Activated T-cell treated with anti-CD3 and anti-CD28 coated beads, Interleukin-2, amount 50 U/mL, for 72 hours (primary cell): ENCODE measurements at places on chromosomes 7 and 10.
A peak's percentile ranks its signal among the peaks of the same experiment; 100 is the strongest.

GRCh38 chr7:38373155-38373554 is 99.7 kb upstream of the TARP start:
- DNase-seq, result no peak

DNA sequence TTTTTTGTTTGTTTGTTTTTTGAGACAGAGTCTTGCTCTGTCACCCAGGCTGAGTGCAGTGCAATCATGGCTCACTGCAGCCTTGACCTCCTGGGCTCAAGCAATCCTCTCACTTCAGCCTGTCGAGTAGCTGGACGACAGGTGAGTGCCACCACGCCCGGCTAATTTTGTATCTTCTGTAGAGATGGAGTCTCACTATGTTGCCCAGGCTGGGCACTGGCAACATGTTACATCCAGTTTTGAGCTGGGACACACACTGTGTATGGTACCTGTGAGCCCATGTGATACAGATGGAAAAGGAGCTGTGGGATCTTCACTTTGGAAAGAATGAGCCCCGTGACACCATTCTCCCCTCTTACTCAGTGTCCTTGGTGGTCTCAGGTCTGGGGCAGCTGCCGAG is 40.4 kb upstream of the PODXL start:
- DNase-seq, result no peak

DNA sequence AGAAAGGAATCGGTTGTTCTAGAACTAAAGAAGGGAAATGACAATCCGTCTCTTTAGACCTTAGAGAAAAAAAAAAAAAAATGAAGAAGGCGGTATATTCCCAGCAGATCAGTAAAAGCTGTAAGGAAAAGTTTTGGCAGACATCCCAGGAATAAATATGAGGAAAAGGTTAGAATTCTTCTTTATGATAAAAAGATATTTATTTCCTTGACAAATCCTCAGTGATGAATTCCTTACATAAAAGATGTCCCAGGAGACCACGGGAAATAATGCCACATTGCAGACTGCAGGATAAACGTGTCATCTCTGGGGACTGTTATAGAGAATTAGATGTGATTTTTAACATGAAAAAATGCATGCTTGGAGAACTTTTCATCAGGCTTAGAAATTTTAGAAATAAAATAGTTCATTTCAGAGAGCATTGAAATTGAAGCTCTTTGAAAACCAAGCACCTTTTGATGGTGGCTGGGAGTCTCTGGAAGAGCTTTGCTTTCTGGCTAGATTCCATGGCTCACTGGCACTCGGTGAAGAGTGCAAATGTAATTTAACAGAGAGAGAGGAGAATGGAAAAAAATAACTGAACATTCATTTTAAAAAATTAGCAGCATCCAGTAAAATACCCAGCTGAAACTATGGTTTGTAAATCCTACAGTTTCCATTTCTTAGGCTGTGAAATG is 98.2 kb downstream of the PRPF18 start:
- no peak for DNase-seq

- DNase-seq, result no peak
These were observed 54.5 kb downstream of the ADRA2A start for GRCh38 chr10:111131168-111131799.

GRCh38 chr10:32982911-32983909 is 25.2 kb upstream of the ITGB1 start:
- DNase-seq, result peak; percentile 35

GRCh38 chr7:65892835-65893234 is 20.0 kb downstream of the VKORC1L1 start:
- DNase-seq, result no peak

DNA sequence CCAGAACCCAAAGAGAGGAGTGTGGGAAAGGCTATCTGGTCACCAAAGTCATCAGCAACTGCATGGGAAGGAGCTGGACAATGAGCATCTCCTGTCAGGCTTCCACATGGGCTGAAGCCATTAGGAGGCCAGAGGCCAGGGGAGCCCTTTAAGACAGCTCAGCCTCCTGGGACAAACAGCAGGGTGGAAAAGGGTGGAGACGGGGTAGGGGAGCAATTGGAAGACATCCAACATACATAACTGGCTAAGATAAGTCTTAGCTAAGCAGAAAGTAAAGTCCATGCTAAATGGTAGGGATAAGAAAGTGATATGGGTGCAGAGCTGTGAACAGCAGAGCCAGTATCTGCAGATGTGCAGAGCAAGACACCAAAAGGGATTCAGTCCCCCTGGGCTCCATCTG is 1.5 kb upstream of the OAT start:
- DNase-seq, result no peak

DNA sequence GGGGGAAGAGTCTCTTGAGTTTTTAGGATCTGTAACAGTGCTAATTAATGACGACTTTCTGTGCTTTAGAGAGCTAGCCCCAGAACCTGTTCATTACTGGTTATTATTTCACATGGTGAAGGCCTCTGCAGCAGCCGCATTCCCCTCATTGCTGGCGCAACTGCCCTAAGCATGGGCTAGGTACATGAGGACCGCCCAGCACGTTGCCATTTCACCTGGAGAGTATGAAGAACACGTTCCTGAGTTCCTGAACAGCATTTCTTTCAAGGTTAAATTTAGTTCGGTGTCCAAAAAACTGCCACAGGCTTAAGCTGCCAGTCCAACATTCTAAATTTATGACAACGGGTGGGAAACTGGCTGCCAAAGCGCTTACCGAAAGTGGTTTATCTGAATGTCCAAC is 177.0 kb downstream of the DNAH11 start:
- no peak for DNase-seq

DNA sequence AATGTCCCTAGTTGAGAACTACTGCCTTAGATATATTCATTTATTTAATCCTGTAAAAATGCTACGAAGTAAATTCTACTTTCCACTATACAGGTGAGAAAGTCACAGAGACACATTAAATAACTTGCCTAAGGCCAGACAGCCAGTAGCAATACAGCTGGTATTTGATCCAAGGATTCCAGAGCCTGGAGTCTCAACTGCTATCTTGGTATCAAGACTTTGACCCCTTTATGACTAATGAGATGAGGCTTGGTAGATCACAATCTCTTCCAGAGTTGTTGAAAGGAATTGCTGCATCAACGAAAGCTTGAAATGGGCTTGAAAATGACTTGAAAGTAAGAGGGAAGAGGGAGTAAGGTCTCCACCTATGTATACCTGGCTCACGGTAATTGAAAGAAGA is 83.3 kb downstream of the ORC5 start:
- DNase-seq, result no peak

DNA sequence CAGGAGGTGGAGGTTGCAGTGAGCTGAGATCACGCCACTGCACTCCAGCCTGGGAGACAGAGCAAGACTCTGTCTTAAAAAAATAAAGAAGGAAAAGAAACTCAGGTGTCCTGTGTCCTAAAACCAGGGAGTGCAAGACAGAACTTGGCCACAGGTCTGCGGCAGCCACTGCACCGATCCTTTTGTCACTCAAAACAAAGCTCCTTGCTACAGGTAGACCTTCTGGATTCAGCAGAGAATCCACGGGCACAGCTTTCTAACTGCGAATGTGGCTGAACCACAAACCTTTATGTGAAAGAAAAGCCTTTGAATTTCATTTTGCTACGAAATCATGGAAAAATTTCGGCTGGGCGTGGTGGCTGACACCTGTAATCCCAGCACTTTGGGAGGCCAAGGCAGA is 634.9 kb downstream of the CALN1 start:
- no peak for DNase-seq

- no peak for DNase-seq
These were observed 197.9 kb downstream of the MBL2 start for GRCh38 chr10:52574697-52575096.

- DNase-seq, result no peak
These were observed 129.5 kb upstream of the BMPER start for GRCh38 chr7:33775790-33776189.

GRCh38 chr10:60388116-60388625 is 1.5 kb downstream of the ANK3 start:
- no peak for DNase-seq

GRCh38 chr7:151484971-151485707 is 34.6 kb downstream of the RHEB start:
- peak; percentile 11 for DNase-seq

- no peak for DNase-seq
These were observed 139.0 kb upstream of the ADCY1 start for GRCh38 chr7:45435131-45435530.

- no peak for DNase-seq
These were observed 365.6 kb downstream of the WDR11 start for GRCh38 chr10:121216721-121217181.

- DNase-seq, result no peak
These were observed 22.2 kb downstream of the CDNF start for GRCh38 chr10:14815681-14816080.

DNA sequence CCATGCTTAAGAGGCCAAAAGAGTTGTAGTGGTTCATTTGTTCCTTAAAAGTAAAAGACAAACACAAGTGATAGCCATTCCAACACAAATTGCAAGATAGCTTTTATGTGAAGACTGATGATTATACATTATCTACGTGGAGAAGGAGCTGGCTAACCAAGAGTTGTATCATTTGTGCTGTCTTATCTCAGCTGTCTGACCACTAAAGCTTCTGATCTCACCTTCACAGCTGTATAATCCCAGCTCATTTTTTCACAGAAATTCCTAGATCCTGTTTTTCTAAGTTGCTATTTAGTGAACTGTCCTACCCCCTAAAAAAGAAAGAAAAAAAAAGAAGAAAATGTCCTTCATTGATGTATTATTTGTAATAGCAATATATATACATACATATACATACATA is 9.8 kb downstream of the USP6NL start:
- no peak for DNase-seq

GRCh38 chr10:113362645-113363091 is 190.2 kb upstream of the HABP2 start:
- DNase-seq, result no peak

DNA sequence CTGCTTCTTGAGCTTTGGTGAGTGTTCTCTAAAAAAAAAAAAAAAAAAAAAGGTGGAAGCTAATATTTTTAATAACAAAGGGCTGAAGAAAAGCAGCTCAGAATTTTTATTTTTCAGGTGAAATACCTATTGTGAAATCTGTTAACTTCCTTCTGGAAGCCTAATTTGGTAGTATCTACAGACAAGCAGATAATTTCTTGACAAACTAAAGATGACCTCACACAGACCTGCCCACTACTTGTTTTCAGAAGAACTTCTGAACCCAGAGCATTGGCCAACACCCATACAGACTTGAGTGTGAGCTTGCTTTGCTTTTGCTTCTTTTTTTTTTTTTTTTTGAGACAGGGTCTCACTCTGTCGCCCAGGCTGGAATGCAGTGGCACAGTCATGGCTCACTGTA is 31.2 kb downstream of the LRRC4 start:
- no peak for DNase-seq

DNA sequence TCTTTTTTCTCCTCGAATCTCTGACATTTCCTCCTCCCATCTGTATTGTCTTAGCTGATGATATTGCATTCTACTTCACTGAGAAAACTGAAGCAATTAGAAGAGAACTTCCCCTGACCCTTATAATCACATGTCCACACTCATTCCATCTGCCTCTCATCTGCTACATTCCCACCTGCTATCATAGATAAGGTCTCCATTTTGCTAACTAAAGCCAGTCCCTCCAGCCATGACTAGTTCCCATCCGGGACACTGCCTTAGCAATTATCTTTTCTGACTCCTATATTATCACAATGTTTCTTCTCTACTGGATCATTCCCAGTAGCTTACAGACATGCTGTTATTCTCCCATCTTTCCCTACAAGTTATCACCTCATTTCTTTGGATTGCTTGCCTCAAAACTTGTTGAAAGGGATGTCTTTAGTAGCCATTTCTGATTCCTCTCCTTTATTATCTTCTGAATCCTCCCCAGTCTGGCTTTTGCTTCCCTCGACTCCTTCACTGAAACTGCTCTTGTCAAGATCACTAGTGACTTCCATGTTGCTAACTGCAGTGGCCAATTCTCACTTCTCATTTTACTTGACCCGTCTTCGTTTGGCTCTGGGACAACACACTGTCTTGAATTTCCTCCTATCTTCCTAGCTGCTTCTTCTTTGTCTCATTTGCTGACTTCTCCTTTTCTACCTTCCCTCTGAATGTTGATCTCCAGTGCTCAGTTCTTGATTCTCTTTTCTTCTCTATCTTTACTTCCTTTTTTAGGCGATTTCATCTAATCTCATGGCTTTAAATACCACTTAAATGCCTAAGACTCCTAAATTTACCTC is 35.9 kb downstream of the FZD1 start:
- DNase-seq, result no peak

GRCh38 chr10:44723082-44723481 is 188.1 kb upstream of the TMEM72 start:
- no peak for DNase-seq

- DNase-seq, result no peak
These were observed 34.3 kb downstream of the BMS1 start for GRCh38 chr10:42816912-42817311.

GRCh38 chr7:96530786-96531185 is 178.9 kb downstream of the SEM1 start:
- no peak for DNase-seq

DNA sequence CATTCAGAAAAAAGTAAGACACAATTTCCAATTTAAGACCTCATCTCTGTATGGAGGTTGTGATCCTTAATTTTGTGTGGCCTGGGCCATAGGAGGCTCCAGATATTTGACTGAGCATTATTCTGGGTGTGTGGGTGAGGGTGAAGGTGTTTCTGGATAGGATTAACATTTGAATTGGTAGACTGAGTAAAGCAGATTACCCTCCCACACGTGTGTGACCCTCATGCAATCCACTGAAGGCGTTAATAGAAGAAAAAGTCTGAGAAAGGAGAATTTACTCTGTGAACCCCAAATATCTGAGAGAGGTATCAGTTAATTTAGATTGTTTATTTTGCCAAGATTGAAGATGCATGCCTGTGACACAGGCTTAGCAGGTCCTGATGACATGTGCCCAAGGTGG is 328.0 kb upstream of the POT1 start:
- no peak for DNase-seq

DNA sequence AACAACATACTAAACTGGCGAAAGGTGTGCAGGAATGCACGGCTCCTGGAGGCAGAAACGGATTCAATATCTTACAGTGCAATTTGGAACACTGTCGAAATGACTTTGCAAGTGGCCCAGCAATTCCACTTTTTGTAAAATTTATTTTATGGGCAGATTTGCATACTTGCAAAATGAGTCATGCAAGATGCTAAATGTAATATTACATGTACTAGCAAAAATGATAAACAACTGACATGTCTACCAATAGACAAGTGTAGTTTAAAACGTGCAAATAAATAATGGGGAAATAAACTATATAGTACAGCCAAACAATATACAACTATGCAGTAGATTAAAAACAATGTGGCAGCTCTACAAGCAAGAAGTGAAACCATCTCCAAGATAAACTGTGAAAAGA is 97.7 kb downstream of the ARHGAP12 start:
- no peak for DNase-seq

- DNase-seq, result no peak
These were observed 69.2 kb downstream of the ARMC3 start for GRCh38 chr10:22997096-22997495.

DNA sequence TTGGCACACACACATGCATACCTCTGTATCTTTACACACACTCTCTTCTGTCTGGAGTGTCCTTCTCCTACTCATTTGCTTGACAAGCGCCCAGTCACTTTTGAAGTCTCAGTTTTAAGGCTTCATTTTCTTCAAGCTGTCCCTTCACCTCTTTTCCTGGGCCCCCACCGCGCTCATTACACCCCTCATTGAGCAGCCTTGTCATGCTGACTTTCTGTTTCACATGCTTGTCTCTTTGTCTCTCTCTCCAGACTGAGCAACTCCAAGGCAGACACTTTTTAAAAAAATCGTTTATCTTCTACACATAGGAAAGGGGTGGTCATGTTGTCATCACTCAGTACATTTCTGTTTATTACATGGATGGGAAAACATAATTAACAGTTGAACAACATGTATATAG is 225.2 kb upstream of the FZD1 start:
- no peak for DNase-seq

- no peak for DNase-seq
These were observed 216.9 kb upstream of the GLI3 start for GRCh38 chr7:42453931-42454361.
